ENCODE measurements at places on chromosomes 1 and 21.

DNA sequence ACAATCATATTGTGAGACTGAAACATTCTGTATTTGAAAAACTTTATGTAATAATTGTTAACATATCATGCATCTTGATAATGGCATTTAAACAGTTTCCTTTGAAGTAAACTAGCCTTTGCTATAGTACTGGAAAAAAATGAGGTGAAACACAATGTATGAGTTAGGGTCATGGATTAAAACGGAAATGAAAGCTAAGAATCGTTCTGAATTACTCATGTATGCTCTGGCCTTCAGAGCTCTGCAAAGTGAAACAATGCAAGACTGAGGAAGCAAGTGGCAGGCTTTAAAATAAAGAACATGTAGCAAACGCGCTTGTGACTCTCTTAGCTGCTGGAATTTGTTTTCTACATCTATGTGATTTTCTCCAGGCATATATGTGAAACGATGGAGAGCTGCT lies 317.1 kb downstream of the DPYD start:
- no peak for DNase-seq

DNA sequence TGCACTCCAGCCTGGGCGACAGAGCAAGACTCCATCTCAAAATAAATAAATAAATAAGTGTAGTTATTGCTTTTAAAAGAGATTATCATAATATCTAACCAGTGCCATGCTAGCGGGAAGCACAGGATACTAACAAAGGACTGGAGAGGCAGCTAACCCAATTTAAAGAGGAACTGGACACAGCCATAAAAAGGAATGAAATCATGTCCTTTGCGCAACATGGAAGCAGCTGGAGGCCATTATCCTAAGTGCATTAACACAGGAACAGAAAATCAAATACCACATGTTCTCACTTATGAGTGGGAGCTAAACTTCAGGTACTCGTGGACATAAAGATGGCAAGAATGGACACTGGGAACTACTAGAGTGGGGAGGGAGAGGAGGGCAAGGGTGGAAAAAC lies 54.9 kb downstream of the TM2D1 start:
- no peak for DNase-seq

GRCh38 chr1:247465796-247466195 lies 7.9 kb upstream of the OR2B11 start:
- DNase-seq: no peak

GRCh38 chr1:219924342-219924741 lies 4.0 kb downstream of the SLC30A10 start:
- DNase-seq: no peak

DNA sequence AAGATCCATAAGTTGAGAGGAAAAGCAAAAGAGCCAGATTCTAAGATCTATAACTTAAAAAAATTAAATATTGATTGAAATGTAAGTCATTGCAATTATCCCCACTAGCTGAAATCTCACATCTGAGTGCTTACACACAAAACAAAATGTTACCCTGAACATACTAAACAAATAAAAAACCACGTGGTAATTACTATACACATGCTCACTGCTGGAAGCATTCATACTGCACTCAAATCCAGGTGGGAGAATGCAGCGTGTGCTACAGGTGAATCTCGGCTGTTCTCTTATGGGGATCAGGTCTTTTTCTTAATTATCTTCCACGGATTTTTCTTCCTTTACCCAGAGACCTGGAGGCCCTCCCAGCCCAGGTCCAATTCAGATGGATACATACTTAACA lies 74.3 kb downstream of the SDC3 start:
- no peak for DNase-seq

DNA sequence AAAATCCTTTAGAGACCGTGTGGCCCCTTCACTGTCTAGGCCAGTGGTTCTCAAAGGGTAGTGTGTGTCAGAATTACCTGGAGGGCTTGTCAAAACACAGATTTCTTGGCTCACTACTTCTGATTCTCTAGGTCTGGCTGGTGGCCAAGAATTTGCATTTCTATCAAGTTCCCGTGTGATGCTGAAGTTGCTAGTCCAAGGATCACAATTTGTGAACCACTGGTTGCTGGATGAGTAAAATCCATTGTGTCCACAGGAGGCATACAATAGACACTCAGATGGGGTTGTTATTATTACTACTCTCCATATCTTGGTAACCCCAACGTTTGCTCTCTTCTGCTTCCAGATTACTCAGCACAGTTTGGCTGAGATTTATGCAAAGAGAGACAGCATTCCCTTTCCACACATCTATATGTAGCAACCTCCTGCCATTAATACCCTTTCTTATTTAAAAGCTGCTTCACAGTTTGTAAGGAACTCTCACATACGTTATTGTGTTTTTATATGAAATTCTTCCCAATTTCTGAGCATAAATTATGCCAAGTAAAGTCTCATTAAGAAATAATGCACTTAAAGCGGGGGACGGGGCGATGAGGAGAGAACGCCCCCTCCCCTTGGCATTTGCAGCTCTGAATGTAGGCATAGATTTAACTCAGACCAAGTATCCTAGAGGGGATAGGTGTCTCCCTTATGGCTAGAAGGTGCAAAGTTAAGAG lies 720 bp upstream of the TMCC2 start:
- DNase-seq: no peak

- DNase-seq: no peak
Measured at GRCh38 chr1:47796626-47797025, 200.6 kb downstream of the TRABD2B start.
